ENCODE measurements at places on chromosomes 5 and 9.
A peak's percentile ranks its signal among the peaks of the same experiment; 100 is the strongest.

DNA sequence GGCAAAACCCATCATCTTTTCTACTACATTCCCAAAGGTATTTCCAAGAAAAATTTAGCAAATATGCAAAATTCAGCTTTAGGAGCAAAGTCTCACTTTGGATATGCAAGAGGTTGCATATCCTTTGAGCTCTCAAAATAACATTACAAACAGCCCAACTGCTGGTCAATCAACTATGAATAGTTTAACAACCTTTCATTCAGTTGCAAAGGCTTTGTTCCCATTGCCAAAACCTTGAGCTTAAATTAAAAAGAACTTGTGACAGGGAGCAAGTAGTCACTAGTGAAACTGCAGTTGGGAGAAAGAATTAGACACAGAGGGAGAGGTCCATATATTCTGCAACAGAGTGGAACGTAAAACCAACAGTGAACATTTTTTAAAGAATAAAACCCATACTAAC lies 8.8 kb downstream of the ZNF608 start:
- DNase-seq: no peak

GRCh38 chr5:133393776-133394476 lies 218.4 kb downstream of the FSTL4 start:
- DNase-seq: no peak

DNA sequence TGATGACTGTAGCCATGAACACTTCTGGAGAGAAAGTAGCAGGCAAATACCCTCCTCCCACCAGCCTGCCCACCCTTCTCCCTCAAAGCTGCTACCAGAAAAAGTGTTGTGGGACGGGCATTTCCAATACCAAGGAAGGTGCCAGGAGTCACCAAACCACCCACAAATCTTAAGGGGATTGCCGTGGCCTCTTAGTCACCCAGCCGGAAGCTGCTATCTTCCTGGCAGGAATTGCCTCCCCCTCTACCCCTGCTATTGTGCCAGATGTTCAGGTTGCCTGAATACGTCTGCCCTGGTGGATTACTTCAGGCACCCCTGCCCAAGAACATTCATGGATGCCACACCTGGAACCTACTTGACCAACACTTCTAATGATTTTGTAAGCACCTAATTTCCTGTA lies 156.1 kb downstream of the TTC39B start:
- no peak for DNase-seq

DNA sequence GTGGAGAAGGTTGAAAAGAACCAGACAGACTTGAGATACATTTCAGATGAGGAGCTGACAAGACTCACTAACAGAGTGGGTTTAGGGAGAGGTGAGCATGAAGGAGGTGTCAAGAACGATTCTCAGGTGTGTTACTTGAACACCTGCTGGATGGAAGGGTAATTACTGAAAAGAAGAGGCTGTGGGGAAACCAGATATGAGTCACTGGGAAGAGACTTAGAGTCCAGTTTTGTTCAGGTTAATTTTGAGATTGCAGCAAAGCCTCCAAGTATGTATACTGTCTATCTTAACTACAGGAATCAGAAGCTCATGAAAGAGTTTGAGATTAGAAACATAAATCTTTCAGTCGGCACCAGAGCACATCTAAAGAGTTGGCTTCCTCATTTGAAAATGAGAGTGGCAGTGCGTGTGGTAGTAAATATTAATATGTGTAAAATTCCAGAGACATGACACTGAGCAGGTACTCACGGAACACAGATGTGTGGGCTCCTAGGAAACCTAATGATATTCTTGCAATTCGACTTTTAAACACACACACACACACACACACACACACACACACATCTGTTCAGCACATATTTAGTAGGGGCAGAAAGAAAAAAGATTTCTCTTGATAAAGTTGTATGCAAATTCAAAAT lies 197.1 kb downstream of the CDH18 start:
- DNase-seq: no peak

DNA sequence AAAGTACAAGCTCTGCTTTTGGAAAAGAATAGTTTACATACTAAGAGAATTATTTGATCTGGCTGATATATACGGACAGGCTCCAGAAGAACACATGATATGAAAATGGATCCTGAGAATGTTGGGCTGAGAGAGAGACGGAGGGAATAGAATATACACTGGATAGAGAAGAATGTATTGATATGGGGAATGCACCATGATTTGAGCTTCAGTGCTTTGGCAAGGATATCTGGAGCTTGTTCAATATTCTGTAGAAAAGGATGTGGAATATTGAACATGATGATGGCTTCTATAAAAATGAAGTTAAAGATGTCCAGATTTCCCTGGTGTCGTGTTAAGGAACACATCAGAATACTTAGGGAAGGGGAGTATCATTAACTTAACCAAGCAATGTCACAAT lies 280.5 kb upstream of the VLDLR start:
- no peak for DNase-seq

DNA sequence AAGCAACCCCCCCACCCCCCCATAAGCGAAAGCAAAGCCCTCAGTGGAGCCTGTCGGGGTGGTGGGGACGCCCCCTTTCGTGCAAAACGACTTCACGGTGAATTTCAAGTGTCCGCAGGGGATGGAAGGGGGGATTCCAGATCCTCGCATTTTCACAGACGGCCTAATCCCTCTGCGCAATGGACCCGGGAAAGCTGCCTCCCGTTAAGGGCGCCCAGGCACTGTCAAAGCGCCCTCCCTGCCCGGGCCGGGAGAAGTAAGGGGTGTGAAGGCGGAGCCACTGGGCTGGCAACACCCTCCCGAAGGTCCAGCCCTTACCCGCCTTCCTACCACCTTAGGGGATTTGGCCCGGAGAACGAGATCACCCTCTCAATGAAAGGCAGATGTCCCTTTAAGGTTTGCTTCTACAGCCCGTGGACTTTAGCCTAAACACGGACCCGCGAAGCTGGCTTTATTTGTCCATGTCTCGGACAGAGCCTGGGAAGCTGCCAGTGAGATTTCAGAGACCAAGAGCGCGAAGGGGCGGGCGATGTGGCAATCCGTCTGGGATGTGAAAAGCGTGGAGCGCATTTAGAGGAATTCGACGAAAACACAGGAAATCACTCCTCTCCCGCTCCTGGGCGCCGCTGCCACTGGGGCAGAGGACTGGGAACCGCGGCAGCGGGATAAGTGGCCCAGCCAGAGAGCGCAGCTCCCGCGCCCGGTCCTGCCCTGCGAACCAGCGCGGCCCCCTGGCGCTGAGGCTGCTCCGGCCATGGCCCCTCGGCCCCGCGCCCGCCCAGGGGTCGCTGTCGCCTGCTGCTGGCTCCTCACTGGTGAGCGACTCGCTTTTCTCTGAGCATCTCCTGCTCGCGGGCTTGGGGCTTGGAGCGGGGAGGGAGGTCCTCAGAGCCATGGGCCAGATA lies at the start of the genes ITGA1 and PELO:
Gene ITGA1, plus strand, starts transcription at position 317 of the 905 bp plus-strand sequence. Its CDS starts 438 bp downstream, at position 755.
Gene PELO, plus strand, starts transcription at position 317 of the 905 bp plus-strand sequence. CDS start 12,479 bp downstream, outside the sequence.
- no peak for DNase-seq

GRCh38 chr5:16805486-16805885 lies 130.6 kb downstream of the MYO10 start:
- no peak for DNase-seq

DNA sequence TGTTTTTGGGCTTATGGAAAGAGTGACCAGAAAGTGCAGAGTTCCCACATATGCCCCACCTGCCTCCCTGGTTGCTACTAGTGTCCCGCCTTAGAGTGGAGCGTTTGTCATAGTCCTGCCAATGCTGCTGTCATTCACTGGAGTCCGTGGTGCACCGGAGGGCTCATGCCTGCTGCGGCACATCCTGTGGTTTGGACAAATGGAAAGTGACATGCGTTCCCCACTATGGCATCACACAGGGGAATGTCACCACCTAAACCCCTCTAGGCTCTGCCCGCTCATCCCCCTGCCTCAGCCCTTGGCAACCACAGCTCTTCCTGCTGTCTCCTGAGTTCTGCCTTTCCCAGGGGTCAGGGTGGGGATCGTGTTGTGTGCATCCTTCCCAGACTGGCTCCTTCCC lies 29.2 kb downstream of the IRX4 start:
- DNase-seq: no peak

DNA sequence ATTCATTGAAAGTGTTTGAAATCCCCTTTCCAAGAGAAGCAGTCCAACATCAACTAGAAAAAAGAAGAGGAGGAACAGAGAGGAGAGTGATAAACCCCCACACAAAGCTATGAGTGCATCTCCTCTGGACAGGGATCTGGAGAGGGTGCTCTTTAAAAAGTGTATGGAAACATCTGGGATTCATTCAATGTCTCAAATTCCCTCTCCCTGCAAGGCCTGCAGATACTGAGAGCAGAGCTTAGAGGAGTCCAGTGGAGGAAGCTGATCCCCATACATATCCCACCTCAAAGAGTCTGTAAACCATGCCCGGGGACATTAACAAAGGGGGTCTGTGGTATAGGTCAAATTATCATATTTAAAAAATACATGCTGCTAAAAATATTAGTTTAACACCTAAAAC lies 2.2 kb downstream of the SPOCK1 start:
- no peak for DNase-seq

GRCh38 chr5:118068886-118069285 lies 919.5 kb downstream of the DTWD2 start:
- DNase-seq: no peak

GRCh38 chr9:34985311-34985899 lies 4.1 kb upstream of the DNAJB5 start:
- DNase-seq: no peak

GRCh38 chr5:36561601-36562000 lies 44.8 kb upstream of the SLC1A3 start:
- no peak for DNase-seq

DNA sequence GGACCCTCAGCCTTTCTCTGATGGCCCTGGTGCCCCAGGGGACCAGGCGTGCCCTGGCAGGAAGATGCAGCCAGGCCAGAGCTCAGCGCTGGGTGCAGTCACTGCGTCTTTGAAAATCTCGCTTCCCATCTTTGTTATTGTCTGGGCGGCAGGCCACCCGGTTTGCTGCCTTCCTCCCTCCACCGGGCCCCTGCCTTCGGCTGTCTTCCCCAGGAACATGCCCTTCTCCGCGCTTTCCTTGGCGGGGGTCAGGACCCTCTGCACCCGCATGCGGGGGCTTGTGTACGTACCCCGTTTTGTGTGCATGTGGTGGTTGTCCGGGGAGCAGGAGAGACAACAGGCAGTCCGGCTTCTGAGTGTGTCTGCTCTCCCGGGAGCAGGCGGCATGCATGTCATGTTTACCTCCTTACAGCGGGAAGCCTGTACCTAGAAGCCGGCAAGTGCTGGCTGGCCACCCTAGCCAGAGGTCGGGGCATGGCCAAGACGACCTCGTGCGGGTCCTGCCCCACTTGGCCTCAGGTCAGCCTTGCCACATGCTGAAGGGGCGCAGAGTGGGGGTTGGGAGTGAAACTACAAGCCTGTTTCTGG lies 49.5 kb downstream of the DAB2IP start:
- no peak for DNase-seq

DNA sequence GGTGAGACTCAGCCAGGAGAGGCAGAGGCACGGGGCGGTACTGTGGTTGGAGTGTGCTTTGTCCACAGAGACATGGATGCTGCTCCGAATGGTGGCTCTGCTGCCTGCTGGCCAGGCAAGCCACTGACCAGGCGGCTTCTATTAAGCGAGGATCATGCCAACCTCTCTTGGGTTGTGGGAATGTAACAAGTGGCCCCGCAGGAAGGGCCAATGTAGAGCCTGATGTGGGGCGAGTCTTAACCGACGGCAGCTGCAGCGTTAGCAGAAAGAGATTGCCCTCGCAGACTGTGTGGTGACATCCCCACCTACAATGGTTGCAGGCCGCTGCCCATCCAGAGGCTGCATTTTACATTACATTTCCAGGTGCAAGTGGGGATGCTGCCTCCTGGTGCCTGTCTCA lies 46.6 kb upstream of the SLC25A51 start:
- no peak for DNase-seq

- no peak for DNase-seq
Measured at GRCh38 chr9:74503666-74504065, 6.5 kb downstream of the RORB start.

- DNase-seq: peak; percentile 94
Measured at GRCh38 chr5:74895906-74896305, 29.7 kb upstream of the FAM169A start.

DNA sequence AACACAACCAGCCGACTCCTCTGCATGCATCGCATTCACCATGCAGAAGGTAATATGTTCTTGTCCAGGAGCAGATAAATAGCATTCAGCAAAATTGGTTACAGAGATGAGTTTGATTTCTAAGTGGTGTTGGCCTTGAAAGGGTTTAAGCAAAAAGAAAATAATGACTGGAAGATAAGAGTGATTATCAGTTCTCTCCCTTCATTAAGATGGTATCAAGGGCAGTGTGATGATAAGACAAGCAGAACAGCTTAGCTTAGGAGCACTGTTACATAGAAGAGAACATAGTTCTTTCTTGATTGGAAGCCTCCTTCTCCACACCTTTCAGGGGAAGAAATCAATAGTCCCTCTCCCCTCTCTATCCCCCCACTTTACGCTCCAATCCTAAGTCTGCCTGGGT lies 121.5 kb downstream of the GALNT10 start:
- DNase-seq: no peak

DNA sequence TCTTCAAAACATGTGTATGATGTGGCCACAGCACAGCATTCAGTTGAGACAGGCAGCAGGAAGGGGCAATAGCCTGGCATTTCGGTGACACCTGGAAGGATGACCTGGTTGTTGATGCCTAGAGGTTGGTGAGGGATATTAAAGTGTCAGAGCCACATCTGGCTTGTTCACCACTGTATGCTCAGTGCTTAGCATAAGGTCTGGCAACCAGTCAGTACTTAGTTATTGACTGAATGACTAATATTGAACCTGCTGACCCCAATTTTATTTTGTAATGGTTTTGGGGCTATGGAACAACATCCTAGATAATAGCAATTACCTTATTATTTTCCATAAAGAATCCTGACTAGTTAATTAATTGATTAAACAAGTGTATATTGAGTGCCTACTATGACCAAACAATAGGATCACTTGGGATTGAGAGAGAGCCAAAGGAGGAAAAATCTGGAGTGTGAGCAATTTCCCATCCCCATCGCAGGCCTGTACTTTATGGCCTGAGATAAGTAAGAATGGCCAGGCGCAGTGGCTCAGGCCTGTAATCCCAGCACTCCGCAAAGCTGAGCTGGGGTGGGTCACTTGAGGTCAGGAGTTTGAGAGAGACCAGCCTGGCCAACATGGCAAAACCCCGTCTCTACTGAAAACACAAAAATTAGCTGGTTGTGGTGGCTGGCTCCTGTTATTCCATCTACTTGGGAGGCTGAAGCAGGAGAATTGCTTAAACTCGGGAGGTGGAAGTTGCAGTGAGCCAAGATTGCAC lies 85.4 kb upstream of the PLPP1 start:
- DNase-seq: no peak

GRCh38 chr9:37033682-37034304 lies at the start of gene PAX5:
Gene PAX5, minus strand, starts transcription at chr9:37034268. Its CDS starts 237 bp downstream, at chr9:37034031.
- no peak for DNase-seq

GRCh38 chr9:6843742-6844141 lies 86.0 kb downstream of the KDM4C start:
- DNase-seq: no peak

- no peak for DNase-seq
Measured at GRCh38 chr9:133248726-133249295, 26.2 kb downstream of the ABO start.

Measured in retinal pigment epithelial cell (primary cell).